NCI-H146 (cell line): ENCODE measurements at places on chromosomes 2 and 18.

- no peak for DNase-seq
Measured at GRCh38 chr2:171008550-171009205, 79.6 kb downstream of the GORASP2 start.

- DNase-seq, result no peak
Measured at GRCh38 chr2:71901466-71901865, 246.2 kb downstream of the CYP26B1 start.

- DNase-seq, result peak; percentile 45
Measured at GRCh38 chr2:182870227-182870626, 3.8 kb upstream of the FRZB start.

GRCh38 chr2:95315801-95316411, 18.8 kb downstream of the KCNIP3 start:
- no peak for DNase-seq

DNA sequence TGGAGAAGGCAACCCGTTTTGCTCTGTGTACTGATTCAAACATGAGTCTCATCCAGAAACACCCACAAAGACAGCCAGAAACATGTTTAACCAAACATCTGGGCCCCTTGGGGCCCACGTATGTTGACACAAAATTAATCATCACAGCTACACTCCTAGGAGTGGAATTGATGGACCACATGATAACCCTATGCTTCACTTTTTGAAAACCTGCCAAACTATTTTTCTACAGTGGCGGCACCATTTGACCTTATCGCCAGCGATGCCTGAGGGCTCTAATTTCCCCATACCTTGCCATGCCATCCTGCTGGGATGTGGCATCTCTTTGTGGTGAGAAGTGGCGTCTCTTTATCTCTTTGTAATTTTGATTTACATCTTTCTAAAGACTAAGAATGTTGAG, 38.5 kb downstream of the PSMG2 start:
- DNase-seq, result peak; percentile 89

DNA sequence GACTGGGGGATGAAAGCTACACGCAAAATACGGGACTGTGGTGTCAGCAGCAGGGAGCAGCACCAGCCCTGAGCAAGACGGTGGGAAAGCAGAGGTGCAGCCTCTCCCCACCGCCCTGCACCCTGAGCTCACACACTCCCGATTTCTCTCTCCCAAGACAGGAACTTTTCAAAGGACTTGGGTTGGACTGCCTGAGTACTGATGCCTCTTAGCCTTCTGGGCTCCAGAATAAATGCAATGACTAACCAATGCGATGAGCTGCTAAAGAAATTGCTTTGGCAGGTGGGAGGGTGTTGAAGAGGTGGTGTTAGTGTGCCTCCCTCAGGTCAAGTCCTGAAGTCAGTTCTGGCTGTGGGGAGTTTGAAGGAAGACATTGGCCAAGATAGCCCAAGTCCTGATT, 9.6 kb downstream of the TRIM54 start:
- DNase-seq, result no peak

DNA sequence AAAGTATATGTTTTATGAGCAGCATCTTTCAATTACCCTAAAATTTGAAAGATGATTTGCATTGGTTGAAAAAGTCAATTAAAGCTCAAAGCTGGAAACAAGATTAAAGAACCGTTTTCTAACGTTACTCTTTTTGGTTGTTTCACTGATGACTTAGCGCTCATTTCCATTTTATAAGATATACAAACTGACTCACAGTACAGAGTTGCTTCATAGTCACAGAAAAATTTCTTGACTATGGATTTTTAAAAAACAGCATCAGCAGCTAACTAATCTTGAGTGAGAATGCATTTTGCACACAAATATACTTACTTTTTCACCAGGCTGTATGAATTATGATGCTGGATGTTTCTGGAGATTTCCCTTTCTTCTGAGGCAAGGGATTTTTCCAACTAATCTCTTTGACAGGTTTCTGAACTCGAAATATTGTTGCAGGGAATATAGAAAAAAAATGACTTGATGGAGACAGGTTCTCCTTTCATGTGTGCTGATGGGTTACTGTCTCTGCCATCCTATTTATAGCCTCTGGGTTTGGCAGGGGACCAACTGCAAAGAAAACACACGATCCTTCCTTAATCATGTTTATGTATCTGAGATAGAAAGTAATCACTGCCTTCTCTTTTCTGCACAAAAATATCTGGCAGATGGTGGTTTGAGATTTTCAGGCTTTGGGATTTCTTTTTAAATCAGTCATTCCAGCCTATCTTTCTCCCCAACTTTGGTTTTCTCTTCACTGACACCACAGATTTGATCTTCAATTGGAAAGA, 129.4 kb upstream of the DAPL1 start:
- no peak for DNase-seq

GRCh38 chr2:16363581-16363980, 302.1 kb downstream of the CYRIA start:
- no peak for DNase-seq

DNA sequence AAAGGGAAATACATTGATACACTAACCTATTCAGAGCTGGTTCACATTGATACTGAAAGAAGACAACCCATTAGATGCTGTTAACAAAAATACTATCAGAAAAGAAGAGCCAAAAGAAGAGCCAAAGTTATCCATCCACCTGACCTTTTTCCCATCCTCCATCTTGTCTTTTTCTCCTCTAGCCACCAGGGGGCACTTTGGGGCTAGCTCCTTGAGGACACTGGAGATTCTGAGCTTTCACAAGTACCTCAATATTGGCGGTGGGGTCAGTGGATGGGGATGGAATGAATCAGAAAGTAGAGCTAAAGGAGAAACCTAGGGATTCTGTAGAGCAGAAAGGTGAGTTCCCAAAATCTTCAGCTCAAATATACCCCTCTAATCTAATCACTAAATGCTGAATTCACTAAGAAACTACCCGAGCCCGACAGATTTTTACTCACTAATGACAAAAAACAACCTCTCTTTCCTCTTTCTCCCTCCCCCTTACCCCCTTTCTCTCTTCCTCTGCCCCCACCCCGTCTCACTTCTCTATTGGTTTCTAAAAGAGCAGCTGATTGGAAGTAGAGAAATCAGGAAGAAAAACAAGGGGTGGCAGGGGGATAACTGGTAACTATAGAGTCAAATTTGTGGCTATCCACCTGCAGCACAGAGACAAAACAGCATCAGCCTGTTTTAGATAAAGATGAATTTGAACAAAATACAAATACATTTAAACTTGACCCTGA, 203.3 kb downstream of the TCF4 start:
- peak; percentile 75 for DNase-seq
